ENCODE measurements at places on chromosomes 12 and 14.

GRCh38 chr14:104030958-104031357 lies 54.5 kb upstream of the ASPG start:
- no peak for DNase-seq

DNA sequence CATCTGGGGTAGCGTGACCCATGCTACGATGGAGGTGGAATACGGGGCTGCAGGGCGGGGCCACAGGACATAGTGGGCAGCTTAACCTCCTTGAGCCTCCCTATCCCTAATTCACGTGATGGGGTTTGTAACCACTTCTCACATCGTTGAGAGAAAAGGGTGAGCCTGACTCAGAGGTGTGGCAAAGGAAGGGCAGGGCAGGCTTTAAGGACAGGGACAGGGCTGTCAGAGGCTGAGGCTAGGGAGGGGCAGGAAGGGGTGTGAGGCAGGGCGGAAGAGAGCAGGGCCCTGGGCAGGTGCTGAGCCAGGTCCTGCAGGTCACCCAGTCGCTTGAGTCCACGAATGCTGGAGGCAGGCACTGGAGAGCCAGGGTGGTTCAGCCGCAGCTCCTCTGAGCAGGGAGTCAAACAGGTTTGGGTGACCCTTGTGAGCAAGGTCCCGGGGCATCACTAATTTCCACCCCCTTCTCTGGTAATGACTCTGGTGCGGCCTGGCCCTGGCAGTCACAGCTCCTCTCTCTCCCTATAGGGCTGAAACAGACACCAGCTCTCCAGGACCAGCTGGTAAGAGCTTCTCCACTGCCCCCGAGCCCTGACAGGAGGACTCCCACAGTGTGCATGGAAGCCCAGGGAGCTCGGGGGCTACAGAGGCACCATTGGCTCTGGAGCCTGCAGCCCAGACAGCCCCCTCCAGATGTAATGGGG lies 7.5 kb upstream of the AQP2 start:
- no peak for DNase-seq

GRCh38 chr12:26513363-26514043 lies 318.1 kb downstream of the SSPN start:
- no peak for DNase-seq

- DNase-seq = no peak
Measured at GRCh38 chr14:74592476-74593201, 19.4 kb downstream of the LTBP2 start.

- DNase-seq = peak; percentile 18
Measured at GRCh38 chr12:118356809-118357256, 15.9 kb downstream of the TAOK3 start.

- DNase-seq = no peak
Measured at GRCh38 chr12:12460935-12461922, 101.4 kb downstream of the DUSP16 start.

GRCh38 chr12:8675591-8676036 lies 13.0 kb upstream of the MFAP5 start:
- DNase-seq = no peak

- DNase-seq = no peak
Measured at GRCh38 chr12:53560912-53561589, 53.8 kb upstream of the NPFF start.

DNA sequence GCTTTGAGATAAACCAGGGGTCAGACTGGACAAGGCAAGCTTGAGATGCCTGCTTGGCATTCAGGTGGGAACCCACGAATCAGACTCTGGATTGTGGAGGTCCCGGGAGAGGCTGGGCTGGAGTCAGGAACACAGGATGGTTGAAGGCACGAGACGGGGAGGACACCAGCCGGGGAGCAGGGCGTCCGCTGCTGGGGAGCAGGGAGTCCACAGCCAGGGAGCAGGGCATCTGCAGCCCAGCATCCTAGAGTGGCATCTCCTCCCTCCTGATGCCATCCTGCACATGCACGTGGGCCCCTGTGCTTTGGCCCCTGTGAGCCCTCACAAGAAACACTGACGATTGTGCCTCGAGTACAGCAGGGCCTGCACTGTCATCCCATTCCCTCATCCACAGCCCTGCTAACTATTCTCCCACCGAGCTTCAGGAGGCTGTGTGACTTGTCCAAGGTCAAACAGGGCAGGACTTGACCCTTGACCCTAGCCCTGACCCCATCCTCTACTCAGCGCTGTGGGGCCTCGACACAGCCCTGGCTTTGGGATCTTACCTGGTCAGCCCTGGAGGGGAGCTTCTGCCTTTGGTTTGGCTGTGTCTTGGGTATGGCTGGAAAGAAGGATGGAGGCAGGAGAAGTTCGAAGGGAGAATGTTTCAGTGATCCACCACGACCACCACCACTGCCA lies 45.1 kb downstream of the CFAP251 start:
- no peak for DNase-seq

- no peak for DNase-seq
Measured at GRCh38 chr12:50275556-50275955, 7.8 kb downstream of the LIMA1 start.

DNA sequence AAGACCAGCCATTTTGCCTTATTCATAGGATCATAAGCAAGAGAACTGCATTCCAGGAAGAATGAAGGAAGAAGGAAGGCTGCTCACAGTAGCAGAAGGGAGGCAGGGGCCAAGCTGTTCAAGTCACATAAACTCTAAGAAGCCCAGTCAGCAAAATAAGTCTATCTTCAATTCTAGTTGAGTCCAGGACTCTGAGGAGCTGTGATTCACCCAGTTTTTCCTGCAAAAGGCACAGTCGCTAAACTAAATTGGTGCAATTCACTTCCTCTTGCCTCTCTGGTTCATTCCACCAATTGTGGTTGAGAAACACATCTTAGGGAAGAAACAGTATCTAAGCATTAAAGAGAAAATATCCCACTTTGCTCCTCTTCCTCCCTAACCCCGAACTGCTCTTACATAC lies 9.8 kb downstream of the ZNF641 start:
- no peak for DNase-seq

GRCh38 chr12:84767079-84767478 lies 145.5 kb downstream of the SLC6A15 start:
- no peak for DNase-seq

DNA sequence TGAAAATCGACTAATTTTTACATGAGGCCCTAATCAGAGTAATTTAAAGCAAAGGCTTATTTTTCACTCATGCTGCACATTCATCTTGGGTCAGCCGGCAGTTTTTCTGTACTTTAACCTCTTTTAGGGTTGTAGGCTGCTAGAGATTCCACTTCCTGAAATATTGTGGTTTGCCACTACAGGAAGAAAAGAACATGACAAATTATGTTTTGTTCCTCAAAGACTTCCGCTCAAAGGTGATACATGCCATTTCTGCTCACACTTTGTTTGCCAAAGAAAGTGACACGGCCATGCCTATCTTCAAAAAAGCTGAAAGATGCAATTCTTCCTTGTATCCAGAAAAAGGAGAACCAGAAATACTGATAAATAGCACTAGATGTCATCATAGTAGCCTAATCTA lies 183.4 kb upstream of the PPFIA2 start:
- DNase-seq = peak; percentile 41

DNA sequence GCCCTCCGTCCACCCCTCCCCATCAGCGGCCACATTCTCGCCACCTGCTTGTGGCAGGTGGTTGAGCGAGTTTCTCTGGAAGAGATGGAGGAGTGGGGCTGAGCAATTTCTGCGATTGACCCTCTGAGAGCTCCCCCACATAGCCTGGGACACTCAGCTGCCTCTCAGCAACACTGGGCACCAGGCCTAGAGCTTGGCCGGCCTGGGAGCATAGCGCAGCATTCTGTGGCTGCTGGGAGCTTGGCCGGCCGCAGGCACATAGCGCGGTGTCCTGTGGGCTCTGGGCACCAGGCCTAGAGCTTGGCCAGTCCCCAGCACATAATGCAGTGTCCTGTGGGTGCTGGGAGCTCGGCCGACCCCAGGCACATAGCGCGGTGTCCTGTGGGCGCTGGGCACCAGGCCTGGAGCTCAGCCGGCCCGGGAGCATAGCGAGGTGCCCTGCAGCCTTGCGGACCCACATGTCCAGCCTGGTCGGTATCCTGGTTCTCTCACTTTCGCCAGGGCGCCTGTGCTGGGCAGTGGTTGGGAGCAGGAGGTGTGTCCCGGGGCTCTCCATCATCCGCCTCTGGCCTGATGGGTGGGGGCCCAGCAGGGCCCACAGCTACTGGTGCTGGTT lies 43.8 kb downstream of the LRCOL1 start:
- DNase-seq = no peak

GRCh38 chr14:76101391-76102379 lies 50.0 kb upstream of the GPATCH2L start:
- DNase-seq = no peak

DNA sequence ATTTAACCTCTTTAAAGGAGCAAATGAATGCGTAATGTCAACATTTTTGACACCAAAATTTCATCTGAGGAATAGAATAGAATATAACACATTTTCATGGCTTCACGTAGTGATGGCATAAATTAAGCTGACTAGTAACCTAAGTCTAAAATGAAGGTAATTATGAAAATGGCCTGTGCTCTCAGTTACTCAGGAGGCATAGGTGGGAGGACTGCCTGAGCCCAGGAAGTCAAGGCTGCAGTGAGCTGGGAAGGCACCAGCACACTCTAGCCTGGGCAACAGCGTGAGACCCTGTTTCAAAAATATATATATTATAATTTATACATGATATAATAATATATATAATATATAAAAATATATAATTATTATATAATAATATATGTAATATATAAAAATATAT lies 383.2 kb upstream of the ATP2B1 start:
- no peak for DNase-seq

GRCh38 chr12:46524778-46525177 lies 152.2 kb upstream of the SLC38A2 start:
- no peak for DNase-seq

- DNase-seq = no peak
Measured at GRCh38 chr12:59182191-59182590, 261.9 kb upstream of the LRIG3 start.

Measured in CD4-positive, alpha-beta T cell treated with Interleukin-4 for 1 hour (primary cell).